Breast epithelium (tissue), 4 donors: ENCODE measurements at places on chromosomes 2 and 18. TPM values are rescaled to one million over a fixed set of nuclear protein-coding genes. Genes with fewer than 3 reads are reported as not detected.

Gene SERPINB3
- not detected for total RNA-seq

DNA sequence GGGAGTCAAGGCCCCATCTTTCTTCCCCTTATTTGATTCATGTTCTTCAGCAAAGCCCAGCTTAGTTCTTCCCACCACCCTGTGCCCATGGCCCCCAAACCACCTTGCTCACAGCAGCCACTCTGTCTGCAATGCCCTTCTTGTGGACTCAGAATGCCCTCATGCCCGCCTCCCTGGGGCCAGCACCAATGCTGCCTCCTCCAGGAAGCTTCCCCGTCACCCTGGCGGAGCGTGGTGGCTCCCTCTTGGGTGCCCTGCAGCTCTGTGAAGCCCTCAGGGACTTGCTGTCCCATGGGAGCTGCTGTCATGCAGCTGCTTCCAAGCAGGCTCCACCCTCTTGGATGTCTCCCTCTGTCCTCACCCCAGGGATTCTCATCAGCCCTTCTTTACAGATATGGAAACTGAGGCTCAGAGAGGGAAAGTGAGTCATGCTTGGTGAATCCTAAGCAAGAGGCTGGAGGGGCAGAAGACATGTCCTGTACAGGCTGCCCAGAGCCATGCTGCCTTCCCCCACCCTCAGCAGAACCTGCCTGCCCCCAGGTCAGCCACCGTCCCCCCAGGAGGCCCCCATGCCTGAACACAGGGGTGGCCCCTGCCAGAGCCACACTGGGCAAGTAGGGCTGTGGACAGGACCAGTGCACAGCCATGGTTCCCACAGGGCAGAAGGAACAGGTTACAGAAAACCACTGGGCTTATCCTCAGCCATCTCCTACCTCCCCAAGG is 11.8 kb upstream of the DUSP2 start:
- DNase-seq = no peak

Gene MTCL1
- 4.9 TPM for total RNA-seq

- no peak for DNase-seq
Measured at GRCh38 chr2:72895759-72896281, 8.6 kb downstream of the SPR start.

DNA sequence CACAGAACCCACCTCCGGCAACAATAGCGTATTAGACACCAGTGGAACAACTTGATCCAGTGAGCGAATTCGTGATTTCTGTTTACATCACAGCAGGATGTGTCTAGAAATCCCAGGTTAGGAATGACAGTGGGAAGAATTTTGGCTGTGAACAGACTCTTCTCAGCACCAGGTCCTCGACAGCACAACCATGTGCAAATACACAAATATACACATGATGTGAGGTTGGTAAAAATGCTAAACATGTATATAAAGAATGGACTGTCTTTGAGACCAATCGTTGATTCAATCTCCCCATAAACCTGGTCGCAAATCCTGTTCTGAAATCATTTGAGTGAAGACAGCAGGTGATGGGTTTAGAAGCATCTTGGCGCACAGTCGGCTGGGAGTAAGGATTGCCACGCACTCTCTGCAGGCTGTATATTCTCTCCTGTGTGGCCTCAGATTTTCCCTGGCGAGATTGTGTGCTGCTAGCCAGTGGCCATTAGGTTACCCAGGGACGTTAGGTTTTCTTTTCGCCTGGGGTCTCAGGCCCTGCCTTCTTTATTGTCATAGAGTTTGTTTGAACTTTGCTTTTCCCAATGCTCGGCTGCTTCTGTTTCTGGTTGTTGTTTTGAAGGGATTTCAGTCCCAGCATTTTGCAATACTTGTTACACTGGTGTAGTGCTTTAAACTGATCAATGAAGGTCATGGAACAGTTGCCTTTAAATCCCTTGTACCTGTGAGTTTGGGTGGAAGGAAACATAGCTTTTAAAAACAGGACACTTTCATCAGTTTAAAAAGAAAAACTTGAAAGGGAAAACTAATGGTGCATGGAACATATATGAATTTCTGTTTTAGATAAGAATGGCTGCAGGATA is 147.3 kb downstream of the ALPK2 start:
- DNase-seq = no peak

DNA sequence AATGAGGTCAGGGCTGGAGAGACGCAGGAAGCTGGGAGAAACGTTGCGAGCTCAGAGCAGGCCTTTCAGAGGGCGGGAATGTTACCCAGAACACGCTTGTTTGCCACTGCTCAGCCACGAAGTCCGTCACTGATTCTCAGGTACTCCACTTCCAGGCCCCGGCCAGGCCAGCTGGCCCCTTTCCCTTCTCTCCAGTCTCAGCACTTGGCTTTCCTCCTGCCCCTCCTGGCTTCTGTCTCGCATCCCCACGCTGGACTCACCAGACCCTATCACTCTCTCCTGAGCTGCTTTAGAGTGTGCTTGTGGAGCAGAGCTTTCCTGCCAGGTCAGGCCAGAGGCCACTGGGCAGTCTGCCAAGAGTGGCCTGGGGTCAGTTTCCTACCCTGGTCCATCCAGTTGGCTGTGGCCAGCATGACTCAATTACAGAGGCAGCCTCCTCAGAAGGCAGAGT is 151.4 kb downstream of the TWIST2 start:
- DNase-seq = no peak
